ENCODE measurements at places on chromosomes 13 and 19. TPM values are rescaled to one million over a fixed set of nuclear protein-coding genes. Genes with fewer than 3 reads are reported as not detected.

Gene ZBTB32
- total RNA-seq: not detected

Gene COX6B2
- total RNA-seq: 0.56 TPM

Gene EML2
- total RNA-seq: 85.4 TPM

Gene ZNF506
- total RNA-seq: 10.0 TPM

Gene KLHL1
- total RNA-seq: not detected

Gene GNG14
- total RNA-seq: not detected

Gene TRPC4
- total RNA-seq: not detected

Gene CGB7
- total RNA-seq: 0.52 TPM

Gene ZNF665
- total RNA-seq: 0.56 TPM

Gene FXYD3
- total RNA-seq: 736 TPM

GRCh38 chr19:29478578-29479565 is 46.9 kb upstream of the VSTM2B start:
- ATAC-seq: no peak

GRCh38 chr13:26653310-26653709 is 95.8 kb downstream of the WASF3 start:
- no peak for ATAC-seq

DNA sequence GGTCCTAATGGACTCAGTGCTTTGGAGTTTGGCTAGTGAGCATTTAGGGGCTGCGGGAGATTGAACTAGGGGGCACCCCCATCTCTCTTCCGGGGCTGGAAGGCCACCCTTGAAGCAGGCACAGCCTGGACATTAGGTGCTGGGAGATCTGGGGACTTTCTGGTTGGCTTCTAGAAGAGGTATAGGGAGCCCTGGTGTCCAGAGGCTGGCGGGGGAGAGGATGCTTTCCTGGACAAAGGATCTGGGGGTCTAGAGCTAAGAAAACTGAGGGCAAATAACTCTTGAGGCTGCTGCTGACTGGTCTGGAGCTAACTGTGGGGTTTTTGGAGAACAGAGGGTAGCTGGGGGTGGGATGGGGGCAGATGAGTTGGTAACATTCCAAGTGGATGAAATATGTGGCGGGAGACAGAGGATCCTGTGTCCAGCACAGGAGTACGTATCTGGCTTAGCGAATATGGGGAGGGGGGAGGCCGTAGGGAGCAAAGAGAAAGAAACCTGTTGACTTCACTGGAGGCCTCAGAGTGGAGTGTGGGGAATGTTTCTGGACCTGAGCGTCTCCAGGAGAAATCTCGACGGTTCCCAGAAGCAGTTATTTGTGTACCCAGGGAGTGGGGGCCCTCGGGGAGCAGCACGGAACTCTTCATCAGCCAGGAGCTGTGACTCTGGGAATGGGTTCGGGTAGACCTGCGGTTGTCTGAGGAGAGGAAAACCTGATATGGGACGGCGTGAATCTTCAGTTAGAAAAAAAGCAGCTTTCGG is 1.4 kb downstream of the HNRNPUL1 start:
- no peak for ATAC-seq

GRCh38 chr19:29581398-29581797 is 24.7 kb upstream of the POP4 start:
- ATAC-seq: no peak

- no peak for ATAC-seq
Observed at GRCh38 chr19:31350033-31350692, 927 bp upstream of the TSHZ3 start.

GRCh38 chr13:112842343-112842856 is 126.6 kb upstream of the MCF2L start:
- ATAC-seq: no peak

DNA sequence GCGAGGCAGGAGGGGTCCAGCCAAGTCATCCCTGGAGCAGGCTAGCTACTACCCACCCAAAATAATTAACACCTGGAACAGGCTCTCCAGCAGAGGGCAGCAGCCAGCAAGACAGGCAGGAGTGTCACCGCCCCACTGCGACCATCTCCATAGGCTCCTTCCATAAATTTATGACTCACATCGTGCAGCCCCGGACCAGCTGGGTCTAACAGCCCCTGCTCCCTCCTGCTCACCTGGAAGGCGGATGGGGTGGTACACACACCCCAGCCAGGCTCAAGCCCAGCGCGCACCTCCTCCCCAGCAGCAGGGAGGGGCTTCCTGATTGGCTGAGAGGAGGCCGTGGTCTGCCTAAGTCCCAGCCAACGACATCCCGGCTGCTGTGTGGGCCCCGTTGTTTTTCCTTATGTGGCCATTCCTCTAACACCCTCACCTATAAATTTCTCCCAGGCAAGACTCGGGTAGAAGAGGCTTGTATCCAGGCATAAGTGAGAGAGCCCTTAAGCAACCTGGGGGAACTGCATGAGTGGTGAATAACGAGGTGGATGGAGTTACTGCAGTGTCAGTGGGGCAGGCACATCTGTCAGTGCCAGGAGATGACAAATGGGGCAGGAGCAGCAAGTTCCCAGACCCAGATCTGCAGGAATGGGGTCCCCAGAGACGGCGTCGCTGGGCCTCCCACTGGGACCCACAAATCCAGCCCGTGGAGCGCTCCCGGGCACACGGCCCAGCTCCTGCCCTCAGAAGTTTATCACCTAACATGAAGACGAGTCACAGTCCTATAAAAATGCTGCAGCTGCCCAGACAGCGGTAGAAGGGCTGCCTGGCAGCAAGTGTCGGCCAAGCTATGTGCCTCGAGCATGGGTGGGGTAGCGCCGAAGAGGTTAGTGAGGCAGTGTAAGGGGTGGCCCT is 43.1 kb downstream of the CEBPG start:
- peak; percentile 48 for ATAC-seq

GRCh38 chr19:9043524-9043923 is 33.3 kb upstream of the MUC16 start:
- ATAC-seq: no peak

DNA sequence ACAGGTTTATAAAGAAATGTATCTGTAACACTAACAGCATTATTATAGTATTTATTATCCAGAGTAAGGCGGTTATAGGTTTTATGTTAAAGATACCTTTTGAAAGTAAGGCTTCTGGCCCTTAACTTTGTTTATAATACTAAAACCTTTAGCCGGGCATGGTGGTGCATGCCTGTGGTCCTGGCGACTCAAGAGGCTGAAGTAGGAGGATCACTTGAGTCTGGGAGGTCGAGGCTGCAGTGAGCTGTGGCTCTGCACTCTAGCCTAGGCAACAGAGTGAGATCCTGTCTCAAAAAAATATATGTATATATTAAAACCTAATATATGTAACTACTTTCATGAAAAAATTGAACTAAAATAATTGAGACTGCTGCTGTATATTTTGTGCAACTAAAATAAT is 98.7 kb upstream of the KLF5 start:
- ATAC-seq: no peak

- ATAC-seq: no peak
Observed at GRCh38 chr13:113129921-113130750, 7.5 kb downstream of the F10 start.

- no peak for ATAC-seq
Observed at GRCh38 chr19:50843701-50844221, 10.4 kb upstream of the KLK15 start.

DNA sequence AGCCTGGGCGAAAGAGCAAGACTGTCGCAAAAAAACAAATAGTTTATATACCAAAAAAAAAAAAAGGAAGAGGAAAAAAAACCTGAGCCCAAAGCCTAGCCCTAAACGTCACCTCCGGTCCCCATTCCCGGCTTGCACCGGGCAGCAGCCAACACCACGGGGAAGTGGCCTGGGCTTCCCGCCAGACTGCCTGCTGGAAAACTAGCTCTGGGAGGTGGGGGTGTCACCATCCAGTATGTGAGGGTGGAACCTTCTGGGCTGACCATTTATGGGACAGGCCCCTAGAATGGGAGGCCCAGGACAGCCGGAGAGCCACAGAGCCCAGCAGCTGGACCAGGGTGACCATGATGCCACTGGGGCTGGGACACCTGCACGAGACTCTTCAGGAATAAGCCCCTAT is 37.3 kb downstream of the IL12RB1 start:
- peak; percentile 31 for ATAC-seq

DNA sequence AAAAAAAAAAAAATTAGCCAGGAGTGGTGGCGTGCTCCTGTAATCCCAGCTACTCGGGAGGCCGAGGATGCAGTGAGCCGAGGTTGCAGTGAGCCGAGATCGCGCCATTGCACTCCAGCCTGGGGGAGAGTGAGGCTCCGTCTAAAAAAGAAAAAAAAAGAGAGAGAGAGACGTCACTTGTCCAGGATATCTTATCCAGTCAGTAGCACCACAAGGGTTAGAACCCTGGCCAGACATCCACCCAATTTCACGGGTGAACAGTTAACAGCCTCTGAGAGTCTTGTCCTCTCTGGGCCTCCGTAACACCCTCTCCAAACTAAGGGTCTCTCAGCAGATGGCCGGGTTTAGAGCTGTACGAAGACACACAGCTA is 917 bp upstream of the CLPTM1 start:
- peak; percentile 6 for ATAC-seq

- peak; percentile 38 for ATAC-seq
Observed at GRCh38 chr13:111031531-111031961, 83.6 kb upstream of the ARHGEF7 start.

DNA sequence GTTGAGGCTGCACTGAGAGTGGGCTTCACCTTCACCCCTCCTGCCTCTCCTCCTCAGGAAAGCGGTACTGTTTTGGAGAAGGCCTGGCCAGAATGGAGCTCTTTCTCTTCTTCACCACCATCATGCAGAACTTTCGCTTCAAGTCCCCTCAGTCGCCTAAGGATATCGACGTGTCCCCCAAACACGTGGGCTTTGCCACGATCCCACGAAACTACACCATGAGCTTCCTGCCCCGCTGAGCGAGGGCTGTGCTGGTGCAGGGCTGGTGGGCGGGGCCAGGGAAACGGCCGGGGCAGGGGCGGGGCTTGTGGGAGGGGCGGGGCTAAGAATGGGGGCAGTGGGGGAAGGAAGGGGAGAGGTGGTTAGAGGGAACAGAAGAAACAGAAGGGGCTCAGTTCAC is 7.5 kb downstream of the CYP2A13 start:
- no peak for ATAC-seq

GRCh38 chr13:38674208-38674607 is 12.7 kb upstream of the FREM2 start:
- ATAC-seq: peak; percentile 35

- ATAC-seq: no peak
Observed at GRCh38 chr13:100395698-100396373, 192.8 kb downstream of the GGACT start.

- ATAC-seq: no peak
Observed at GRCh38 chr19:16325641-16326400, 1.2 kb downstream of the KLF2 start.

GRCh38 chr13:99859178-99860177 is 112.1 kb downstream of the ZIC5 start:
- no peak for ATAC-seq

- no peak for ATAC-seq
Observed at GRCh38 chr19:20269461-20269860, 102.4 kb downstream of the ZNF486 start.

- ATAC-seq: no peak
Observed at GRCh38 chr13:43411211-43411610, 375.6 kb downstream of the ENOX1 start.

DNA sequence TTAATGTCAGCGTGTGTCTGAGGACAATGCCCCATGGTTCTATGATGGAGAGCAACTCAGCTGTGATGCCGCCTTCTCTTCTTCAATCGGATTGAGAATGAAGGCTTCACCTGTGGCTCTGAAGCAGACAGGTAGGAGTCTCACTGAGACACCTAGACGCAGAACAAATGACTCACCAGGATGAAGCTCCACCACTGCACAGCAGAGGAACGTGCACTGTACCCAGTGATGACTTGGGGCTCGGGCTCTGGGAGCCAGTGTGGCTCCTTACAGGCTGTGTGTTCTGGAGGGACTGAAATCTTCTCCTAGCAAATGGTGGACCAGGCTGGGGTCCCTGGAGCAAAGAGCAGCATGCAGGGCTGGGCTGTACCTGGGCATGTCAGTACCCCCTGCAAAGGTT is 44.0 kb downstream of the CCDC70 start:
- peak; percentile 55 for ATAC-seq

Data from esophagus mucosa (tissue), 1 donor.